Stomach (tissue), 19 donors: ENCODE measurements at places on chromosomes 16 and 17. TPM values are rescaled to one million over a fixed set of nuclear protein-coding genes. Genes with fewer than 3 reads are reported as not detected.

GRCh38 chr17:29291163-29291752, 2.7 kb downstream of the NUFIP2 start:
- DNase-seq: peak; percentile 86

The CIITA gene
- under 0.01 TPM for total RNA-seq

DNA sequence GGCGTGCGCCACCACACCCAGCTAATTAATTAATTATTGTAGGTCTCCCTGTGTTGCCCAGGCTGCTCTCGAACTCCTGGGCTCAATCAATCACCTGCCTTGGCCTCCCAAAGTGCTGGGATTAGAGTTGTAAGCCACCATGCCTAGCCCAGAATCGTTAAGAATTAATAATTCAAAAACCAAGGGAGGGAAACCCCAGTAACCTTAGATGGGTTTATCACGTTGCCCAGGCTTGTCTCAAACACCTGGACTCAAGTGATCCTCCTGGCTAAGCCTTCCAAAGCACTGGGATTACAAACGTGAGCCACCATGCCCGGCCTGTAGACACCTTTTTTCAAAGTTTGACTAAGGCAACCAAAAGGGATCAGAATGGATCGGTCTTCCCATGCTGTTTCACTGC, 21.6 kb downstream of the CD300LF start:
- no peak for DNase-seq

The RPRML gene
- total RNA-seq: not detected

DNA sequence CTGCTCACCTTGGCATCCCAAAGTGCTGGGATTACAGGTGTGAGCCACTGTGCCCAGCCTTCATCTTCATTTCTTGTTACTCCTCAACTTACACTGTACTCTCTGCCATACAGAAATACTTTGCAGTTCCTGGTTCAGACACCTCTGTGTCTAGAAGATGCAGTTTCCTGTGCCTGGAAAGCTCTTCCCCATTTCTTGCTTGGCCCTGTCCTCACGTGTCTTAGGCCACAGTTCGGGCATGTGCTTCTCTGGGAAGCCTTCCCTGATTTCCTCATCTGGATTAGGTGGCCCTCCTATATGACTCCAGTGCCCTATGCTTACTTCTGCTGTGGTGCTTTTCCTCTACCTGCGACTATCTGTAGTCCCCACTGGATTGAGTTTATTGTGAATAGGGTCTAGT, 26.5 kb upstream of the CDR2 start:
- DNase-seq: no peak

DNA sequence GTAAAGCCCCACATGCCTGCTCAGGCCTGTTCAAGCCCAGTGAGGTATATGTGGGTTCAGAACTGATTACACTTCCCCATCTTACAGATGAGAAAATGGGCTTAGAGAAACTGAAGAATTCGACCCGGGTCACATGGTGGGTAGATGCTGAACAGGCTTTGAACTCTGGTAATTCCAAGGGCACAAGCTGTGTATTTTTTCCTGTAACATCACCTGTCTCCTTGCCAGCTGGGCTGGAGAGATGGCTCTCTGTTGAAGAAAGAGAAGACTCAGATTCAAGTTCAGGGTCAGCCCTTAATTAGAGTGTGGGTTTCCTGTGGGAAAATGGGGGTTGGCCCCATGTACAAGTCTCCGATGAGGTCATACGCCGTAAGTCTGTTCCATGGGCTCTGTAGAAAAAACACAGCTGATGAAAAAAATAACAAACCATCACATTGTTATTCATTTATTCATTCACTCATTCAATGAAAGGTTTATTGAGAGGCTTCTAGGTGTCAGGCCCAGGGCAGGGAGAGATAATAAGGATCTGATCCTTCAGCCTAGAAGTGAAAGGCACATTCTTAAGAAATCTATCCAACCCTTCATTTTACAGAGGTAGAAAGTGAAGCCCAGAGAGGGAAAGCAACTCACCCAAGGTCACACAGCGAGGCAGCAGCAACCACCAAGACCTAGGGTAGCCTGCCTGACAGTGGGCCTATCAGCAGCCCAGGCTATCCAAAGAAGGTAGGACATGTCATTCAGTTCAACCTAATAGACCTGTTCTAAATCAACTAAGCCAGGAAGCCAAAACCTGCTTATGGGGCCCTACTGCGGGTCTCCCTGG, 482.8 kb downstream of the SOX9 start:
- DNase-seq: no peak

The WNT9B gene
- total RNA-seq: not detected

DNA sequence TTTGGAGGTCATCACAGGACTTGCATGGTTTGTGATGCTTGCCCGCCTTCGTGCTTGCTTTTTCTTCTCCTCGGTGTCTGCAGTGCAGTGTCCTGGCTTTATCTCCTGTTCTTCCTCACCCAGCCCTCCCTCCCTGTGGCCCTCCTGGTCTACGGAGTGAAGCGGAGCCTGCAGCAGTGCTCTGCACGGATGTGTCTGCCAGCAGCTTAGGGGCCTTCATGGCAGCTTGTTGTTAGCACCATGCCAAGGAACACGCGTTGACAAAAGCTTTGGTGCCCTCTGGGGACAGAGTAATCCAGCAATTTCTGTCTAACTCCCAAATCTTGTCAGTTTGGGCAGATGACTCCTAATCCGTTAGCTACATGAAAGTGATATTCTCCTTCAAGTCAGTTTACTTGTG, 9.9 kb downstream of the DHODH start:
- no peak for DNase-seq

The CCL8 gene
- not detected for total RNA-seq

GRCh38 chr17:80585890-80586845, 41.5 kb downstream of the RPTOR start:
- no peak for DNase-seq

GRCh38 chr17:82300707-82301270, 16.6 kb downstream of the CD7 start:
- peak; percentile 77 for DNase-seq

DNA sequence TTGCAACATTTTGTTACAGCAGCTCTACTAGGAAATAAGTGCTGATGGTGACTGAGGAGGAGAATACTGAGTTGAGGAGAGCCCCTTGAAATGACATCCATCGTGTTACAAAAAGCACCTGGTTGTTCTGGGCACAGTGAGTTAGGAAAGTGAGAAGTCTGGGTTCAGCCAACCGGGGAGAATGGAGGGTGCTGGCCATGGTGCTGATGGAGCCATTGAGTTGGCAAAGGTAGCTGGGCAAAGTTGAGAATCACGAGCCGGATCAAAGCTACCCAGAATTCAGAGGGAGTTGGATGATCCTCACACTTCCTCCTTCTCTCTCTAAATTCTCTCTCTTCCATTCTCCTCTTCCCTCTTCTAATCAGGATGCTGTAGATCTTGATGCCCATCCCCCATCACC, 35.0 kb upstream of the ASIC2 start:
- no peak for DNase-seq

- DNase-seq: no peak
Observed at GRCh38 chr17:82226809-82227628, 1.8 kb upstream of the SLC16A3 start.

GRCh38 chr17:70646673-70647072, 477.3 kb downstream of the KCNJ2 start:
- no peak for DNase-seq

DNA sequence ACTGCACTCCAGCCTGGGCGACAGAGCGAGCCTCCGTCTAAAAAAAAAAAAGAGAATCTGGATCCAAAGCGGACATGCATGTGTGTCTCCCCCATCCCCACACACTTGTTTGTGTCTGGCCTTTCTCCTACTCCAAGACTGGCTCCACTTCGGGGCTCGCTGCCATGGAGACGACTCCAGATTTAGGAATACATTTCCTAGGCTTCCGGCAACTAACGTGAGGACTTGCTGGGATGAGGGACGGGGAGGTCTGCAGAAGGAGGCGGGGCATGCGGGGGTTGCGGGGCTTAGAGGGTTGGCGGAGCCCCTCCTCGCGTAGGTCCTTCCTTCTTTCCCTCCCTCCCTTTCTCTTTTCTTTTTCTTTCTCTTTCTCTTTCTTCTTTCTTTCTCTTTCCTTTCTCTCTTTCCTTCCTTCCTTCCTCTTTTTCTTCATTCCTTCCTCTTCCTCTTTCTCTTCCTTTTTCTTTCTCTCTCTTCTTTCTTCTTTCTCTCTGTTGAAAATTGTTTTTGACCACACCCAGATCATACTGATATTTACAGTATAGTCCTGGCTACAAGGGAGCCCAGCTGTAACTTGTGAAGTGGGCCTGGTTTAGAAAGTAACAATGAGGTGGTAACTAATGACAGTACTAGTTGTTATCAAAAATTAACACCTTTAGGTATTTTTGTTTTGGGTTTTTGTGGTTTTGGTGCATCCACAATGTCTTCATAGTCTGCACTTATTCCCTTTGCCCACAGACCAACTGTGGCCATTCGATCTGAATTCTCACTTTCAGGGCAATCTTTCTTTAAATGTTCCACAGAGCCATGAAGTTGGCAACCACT, 25.2 kb downstream of the MIS12 start:
- no peak for DNase-seq

DNA sequence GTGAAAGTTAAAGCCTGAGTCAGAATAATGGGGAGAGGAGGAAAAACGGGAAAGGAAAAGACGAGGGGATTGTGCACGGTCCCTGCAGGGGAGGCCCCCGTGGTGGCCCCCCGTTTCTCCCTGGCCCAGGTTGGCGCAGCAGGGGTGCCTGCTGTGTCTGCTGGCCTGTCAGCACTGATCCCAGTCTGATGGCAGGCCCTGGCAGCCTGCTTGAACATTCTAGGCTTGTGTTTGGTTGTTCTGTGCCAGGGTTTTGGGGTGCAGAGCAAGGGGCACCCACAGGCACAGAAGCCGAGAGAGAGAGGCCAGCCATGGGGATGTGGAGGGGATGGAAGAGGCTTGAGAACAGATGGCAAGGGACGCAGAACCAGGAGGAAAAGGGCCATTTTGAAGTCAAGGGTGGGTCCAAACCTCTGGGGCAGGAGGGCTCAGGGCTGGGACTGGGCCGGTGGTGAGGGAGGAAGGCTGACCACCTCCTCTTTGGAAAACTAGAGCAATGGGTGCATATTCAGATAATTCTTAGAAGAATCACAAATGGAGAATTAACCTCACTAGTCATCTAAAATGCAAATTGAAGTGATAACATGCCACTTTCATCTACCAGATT, 35.9 kb downstream of the TBX4 start:
- DNase-seq: peak; percentile 14

The RAB26 gene
- not detected for total RNA-seq

DNA sequence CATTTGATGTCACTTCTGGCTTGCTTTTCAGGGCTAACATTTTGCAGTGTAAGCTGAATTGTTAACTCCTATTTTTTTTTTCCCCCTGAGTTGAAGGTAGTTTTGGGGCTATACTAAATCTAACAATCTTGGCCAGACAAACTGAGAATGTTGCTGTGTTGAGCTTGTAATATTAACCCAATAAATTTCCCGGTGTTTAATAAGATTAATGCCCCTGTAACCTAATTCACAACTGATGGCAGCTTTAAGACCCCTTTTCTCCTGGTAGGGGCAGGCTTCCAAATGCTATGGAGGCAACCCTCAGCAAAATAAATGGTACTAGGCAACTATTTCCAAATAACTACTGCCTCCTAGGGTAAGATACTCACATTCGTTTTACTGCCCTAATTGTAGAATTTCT, 549.6 kb upstream of the KIF2B start:
- no peak for DNase-seq

The NXPH3 gene
- 10.7 TPM for total RNA-seq

The SEPTIN12 gene
- not detected for total RNA-seq

DNA sequence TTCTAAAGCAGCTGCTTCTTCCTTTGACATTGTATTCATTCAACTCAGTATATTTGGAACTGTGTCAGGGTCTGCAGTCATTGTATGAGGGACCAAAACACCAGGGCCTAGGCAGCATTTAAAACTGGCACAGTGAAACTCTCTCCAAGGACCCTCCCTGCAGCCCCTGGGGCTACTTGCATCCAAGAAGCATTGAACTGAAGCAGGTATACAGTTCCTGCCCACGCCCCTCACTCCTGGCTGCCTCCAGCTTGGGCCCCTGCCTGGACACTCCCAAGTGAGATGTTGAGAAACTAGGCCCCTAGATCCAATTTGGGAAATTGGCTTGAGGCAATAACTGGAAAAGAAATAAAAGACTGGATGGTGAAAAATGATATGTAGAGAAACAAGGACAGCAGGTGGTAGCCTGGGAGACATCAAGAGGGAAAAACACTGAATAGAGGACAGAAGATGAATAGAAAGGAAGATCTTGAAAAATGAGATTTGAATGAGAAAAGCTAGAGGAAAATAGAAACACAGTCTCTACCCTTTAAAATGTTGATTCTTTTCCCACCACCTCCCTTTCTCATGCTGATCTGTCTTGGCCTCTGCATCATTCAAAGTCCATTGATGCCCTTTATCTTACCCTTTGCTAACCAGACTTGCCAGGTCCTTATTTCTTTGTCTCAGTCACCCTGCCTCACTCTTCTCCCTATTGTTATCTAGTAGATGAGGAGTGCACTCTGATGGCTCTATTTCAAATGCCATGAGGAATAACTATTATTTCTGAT, 368.8 kb upstream of the CDH8 start:
- DNase-seq: no peak

The PNMT gene
- not detected for total RNA-seq

DNA sequence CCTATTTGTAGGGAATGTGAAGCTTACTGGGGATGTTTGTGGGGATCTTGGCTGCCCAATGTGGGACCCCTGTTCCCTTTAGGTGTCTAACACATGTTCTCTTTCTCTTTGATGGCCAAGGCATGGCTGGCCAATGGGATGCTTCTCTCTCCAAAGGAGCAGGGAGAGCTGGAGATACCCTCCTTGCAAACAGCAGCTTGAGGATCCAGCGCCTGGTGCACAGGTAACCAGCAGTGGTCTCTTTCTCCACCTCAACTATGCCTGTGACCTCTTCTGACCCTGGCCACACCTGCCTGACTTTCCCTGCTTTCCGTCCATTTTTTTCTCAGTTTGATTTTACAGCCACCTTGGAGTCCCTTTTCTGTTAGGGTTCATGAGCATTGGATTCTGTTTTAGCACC, 16.8 kb upstream of the NKD1 start:
- no peak for DNase-seq

GRCh38 chr17:34406226-34406625, 43.2 kb upstream of the CCL1 start:
- DNase-seq: no peak

The CCL16 gene
- not detected for total RNA-seq

The HBZ gene
- not detected for total RNA-seq

DNA sequence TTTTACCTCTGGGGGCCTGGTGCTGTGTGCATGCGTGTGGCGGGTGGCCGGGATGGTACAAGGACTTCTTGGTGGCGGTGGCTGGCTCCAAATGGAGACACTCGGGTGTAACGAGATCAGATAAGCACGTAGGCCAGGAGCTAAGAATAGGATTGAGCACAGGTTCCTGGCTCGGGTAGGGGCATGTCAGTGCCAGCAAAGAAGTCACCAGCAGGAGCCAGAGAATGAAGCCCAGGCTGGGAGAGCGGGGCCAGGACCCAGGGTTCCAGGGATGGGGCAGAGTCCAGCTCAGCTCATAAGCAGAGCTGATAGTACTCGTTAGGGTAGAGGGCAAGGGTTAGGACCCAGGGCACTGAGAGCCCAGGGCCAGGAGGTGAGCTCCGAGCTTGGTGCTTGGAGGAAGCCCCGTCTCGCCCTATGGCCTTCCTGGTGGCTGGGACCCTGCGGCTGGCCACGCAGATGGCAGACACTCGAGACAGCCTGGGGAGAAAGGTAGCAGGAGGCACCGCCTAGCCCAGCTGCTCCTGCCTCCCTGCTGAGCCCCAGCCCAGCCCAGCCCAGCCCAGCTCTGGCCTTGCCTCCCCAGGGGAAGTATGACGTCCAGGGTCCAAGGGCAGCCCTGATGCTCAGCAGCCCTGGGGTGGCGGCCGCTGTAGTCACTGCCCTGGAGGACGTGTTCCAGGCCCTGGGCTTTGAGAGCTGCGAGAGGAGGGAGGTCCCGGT, 8.9 kb downstream of the ZNF213 start:
- DNase-seq: no peak
